ENCODE measurements at places on chromosomes 1 and 21.

GRCh38 chr1:99943223-99943794, 26.5 kb upstream of the SLC35A3 start:
- DNase-seq: no peak

DNA sequence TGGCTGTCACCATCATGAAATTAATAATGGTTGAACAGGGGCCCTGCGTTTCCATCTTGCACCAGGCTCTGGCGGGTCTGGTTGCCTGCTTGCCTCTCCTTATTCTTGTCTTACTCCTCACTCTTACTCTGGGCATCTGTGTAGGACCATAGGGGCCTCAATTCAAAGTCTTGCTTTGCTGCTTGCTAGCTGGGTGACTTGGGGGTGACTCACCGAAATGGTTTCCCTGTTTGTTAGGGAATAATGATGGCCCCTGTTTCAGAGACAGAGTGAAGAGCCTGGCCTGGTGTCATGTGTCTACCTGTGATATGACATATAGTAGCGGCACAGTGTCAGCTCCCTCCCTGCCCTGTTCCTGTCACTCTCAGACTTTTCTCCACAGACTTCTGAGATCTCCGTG, 24.6 kb downstream of the KCNC4 start:
- DNase-seq: no peak

DNA sequence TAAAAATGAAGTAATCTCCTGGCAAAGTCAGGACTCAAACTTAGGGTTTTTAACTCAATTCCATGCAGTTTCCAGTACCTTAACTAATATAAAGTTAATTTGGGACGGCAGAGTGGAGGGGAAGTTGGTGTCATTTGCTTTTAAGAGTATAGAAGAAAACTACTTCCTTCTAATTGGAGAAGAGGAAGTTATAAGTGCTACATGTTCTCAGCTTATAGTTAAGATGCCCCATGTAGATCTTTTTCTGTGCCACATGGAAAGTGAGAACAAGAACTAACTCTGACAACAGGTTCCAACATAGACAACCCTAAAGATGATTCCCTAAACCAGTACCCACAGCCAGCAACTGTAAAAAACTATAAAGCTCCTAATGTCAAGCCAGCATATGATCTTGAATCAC, 11.5 kb downstream of the RRAGC start:
- no peak for DNase-seq

DNA sequence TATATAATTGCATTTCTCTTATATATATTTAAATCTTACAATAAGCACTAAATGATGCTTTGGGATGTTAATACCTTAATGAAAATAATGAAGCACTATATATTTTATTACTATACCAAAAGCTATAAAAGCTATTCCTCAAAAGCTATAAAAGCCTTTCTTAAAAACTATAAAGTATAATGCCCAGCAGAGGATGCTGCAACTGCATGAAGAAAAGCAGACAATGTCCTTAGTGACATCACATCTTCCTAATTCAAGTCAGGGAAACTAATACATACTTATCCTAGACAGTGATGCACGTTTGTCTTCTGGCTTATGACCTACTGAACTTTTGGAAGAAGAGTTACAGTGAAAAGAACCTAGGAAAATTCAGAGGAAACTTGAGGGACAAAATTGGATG, 13.6 kb upstream of the C1orf185 start:
- no peak for DNase-seq

DNA sequence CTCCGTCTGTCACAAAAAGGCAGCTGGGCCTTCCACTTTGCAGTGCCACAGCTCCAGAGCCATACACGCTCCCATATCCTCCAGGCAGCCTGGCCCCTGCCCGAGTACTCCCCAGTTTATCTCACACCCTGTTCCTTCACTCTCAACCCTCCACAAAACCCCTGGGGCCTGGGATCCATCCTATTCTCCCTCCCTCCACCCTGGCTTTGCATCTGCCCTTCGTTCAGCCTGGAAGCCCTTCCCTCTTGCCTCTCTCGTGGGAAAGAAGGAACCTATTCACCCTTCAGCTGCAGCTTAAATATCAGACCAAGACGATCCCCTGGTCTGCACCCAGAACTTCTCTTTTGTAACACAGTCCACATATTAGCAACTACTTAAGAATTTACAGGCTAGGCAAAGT, 56.7 kb downstream of the CAMK2N1 start:
- no peak for DNase-seq

DNA sequence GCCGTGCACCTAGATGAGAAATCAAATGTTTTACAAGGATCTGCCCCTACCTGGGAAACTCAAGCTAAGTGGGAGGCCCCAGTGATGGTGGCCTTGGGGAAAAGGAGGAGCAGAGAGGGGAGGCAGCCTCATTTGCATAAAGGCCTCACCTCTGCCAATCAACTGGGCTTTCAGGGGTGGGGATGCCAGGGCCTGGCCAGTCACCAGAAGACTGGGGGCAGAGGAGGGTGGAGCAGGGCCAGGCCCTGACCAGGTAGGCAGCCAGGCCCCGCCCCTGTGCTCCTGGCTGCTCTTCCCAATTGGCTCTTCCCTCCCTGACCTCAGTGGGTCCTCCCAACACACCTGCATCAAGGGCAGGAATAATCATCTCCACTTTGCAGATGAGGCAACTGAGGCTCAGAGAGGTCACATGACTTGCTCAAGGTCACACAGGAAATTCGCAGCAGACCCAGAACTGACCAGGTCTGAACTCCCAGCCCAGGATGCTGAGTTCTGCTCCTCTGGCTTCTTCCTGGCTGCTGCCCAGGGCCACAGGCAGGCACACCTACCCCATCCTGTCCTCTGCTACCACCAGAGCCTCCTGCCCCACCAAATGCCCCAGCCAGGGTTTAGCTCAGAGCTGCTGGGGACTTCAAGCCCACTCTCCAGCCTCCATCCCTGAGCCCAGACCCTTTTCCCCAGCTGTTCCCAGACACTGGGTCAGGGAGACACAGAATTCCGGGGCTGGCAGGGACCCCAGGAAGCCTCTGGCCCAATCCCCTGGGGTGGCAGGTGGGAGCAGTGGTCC, 677.9 kb downstream of the MATN1 start:
- no peak for DNase-seq

GRCh38 chr1:2561898-2562895, 6.0 kb downstream of the TNFRSF14 start:
- no peak for DNase-seq

DNA sequence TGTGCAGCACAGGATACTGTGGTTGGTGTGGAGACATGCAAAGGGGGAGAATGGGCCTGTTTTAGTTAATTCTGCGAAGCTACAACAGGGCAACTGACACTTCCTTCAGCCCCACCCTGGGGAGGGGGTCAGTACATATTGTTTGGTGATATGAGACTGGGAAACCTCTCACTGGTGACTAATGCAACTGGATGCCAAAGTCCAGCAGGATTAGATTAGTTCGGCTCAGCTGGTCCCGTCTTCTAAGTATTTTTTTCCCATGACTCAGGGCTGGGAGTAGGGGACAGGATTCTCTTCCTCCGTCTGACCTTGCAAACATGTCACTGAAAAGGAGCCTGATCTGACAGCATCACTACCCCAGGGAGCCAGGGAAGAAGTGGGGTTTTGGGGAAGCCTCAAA, 43.0 kb downstream of the PLXNA2 start:
- no peak for DNase-seq

- DNase-seq: peak; percentile 9
Measured at GRCh38 chr1:55378582-55378981, 163.4 kb upstream of the USP24 start.

- no peak for DNase-seq
Measured at GRCh38 chr1:96752394-96752793, 30.8 kb downstream of the PTBP2 start.

DNA sequence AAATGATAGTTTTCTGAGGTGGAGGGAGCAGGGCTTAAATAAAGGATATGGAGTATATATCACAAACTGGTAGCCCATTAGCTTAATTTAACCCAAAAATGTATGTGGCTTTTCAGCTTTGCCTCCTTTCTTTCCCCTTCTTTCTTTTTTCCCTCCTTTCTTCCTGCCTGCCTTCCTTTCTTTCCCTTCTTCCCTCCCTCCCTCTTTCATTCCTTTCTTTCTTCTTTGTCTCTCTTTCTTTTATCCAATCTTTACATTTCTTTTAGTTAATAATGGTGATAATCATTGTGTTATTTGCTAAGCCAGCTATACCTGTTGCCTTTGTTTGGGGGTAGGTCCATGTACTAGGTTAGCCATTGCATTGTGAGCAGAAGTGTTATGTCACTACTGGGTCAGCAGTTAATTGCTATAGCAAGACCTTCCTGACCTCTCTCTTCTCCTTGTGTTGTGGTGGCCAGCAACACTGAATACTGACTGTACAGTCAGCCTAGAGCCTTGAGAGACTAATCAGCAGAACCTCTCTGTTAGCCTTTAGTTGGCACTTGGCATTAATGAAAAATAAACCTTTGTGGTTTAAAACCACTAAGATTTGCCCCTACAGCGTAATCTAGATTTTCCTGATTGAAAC, 5.1 kb downstream of the GORAB start:
- DNase-seq: no peak

DNA sequence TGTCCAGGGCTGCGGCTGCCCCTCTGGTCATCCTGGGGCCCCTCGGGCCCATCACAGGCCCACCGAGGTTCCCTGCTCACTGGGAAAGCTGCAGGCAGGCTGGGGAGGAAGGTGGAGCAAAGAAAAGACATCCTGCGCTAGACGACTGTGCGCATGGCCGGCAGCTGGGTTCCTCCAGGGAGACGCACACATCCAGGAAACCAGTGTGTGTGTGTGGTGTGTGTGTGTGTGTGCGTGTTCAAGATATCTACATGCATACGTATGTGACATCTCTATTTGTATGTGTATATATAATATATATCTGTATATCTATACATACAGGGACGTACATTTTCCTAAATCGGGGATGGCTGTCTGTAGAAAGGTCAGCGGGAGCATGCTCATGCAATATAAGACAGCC, 63.7 kb downstream of the ACOT7 start:
- DNase-seq: no peak

DNA sequence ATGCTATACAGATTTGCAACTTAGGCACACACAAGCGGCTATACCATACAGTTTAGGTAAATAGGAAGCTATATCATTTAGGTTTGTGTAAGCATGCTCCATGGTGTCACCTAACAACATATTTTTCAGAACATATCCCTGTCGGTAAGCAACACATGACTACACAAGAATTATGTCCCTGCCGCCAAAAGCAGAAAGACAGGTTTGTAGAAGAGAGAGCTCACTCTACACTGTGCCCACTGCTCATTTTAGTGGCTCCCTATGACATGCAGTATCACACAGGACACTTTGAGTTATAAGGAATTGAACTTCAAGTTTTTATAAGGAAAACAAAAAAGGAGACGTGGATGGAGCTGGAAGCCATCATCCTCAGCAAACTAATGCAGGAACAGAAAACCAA, 132.5 kb upstream of the KAZN start:
- no peak for DNase-seq

DNA sequence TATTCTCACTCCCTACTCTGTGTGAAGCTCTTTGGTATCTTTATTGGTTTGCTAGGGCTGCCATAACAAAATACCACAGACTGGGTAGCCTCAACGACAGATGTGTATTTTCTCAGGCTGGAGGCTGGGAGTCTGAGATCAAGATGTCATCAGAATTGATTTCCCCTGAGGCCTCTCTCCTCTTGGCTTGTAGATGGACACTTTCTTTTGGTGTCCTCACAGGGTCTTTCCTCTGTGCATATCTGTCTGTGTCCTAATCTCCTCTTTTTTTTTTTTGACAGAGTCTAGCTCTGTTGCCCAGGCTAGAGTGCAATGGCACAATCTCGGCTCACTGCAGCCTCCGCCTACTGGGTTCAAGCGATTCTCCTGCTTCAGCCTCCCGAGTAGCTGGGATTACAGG, 71.4 kb upstream of the KCNJ6 start:
- DNase-seq: no peak

DNA sequence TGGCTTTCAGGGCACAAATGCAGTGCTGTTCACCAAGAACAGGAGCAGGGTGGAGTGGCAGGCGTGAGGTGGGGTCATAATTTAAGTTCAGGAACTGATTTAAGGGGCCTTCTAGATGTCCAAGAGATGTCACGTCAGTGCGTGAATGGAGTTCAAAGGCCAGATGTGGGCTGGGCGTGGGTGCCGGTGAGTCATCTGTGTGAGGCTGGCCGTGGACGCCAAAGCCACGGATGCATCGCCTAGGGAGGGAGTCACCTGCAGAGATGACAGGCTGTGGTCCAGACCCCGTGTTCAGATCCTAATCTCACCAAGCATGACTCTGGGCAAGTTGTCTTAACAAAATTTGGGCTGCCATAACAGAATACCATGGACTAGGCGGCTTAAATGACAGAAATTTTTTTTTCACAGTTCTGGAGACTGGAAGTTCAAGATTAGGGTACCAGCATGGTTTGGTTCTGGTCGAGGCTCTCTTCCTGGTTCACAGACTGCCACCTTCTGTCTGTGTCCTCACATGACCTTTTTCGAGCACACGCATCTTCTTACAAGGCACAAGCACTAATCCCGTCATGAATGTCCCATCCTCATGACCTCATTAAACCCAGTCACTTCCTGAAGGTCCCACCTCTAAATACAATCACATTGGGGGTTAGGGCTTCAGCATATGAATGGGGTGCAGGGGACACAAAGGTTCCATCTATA, 109.6 kb downstream of the PRDM2 start:
- DNase-seq: no peak

Data from stimulated activated CD4-positive, alpha-beta T cell treated with anti-CD3 and anti-CD28 coated beads, Interleukin-4, amount 100 ng/mL, for 1 hour (primary cell).